ENCODE measurements at places on chromosomes 4 and X. TPM values are rescaled to one million over a fixed set of nuclear protein-coding genes. Genes with fewer than 3 reads are reported as not detected.

Gene MXD4
- 20.4 TPM for total RNA-seq

GRCh38 chr4:6594826-6595355 is 19.9 kb downstream of the MAN2B2 start:
- no peak for DNase-seq

Gene HSD17B13
- 0.16 TPM for total RNA-seq

- DNase-seq, result no peak
Measured at GRCh38 chrX:44062840-44063239, 89.7 kb upstream of the NDP start.

Gene SLC9B1
- not detected for total RNA-seq

GRCh38 chrX:17052210-17052609 is 105.8 kb downstream of the REPS2 start:
- no peak for DNase-seq

DNA sequence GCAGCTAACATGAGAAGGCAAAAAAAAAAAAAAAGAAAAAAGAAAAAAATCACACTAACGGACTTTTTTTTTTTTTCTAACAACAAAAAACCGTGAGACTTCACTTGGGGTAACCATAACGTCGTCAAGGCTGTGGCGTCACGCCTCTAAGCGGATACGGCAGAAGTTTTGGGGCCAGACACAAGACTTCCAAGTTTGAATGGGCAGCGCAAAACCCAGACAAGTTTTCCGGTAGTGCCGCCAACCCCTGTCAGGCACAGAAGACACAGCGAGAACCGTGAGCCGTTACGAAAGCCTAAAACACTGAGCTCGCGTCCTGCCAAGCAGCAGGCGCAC is 556 bp upstream of the SMARCA5 start:
- no peak for DNase-seq

DNA sequence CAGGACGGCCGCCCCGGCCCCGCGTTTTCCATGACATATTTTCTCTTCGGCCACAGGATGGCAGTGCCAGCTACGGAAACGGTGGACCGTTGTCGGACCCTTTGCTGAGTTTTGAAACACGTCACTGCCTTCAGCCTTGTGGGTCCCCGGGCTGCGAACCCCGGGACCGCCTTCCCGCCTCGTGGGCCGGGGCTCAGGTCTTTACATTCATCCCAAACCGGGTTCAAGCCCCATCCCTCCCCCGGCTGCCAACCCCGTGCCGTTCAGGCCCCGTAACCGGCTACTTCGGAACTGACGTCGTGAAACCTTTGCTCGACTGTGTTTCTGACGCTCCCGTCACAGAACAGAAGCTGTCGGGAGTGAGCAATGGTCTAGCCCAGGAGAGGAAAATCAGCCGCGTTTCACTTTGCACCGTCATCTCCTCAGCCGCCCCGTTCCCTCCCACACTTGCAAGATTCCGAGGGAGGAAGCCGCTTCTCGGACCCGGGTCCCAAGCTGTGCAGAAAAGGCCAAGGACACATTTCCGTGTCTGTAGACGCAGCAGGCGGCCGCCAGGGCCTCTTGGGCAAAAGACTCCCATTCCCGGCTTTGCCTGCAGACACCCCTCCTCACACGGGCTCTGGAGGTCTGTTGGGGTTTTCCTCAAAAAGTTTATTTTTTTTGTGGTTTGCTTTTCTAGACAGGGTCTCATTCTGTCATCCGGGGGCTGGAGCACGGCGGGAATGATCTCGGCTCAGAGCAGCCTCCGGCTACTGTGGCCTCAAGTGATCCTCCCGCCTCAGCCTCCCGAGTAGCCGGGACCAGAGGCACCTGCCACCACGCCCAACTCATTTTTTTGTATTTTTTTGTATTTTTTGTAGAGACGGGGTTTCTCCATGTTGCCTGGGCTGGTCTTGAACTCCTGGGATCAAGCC is 41.4 kb upstream of the PPP2R3B start:
- DNase-seq, result no peak

DNA sequence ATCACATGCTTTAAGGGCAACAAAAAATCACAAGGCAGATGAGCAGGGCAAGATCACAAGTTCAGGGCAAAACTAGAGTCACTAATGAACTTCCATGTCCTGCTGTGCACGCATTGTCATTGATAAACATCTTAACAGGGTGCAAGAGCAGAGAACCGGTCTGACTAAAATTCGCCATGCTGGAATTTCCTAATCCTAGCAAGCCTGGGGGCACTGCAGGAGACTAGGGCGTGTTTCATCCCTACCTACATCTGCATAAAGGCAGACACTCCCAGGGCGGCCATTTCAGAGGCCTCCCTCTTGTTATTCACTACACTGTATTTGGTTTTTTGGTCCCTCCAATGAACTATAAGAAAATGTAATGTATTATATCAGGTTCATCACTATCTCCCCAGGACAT is 203.6 kb downstream of the ARHGEF9 start:
- DNase-seq, result no peak

DNA sequence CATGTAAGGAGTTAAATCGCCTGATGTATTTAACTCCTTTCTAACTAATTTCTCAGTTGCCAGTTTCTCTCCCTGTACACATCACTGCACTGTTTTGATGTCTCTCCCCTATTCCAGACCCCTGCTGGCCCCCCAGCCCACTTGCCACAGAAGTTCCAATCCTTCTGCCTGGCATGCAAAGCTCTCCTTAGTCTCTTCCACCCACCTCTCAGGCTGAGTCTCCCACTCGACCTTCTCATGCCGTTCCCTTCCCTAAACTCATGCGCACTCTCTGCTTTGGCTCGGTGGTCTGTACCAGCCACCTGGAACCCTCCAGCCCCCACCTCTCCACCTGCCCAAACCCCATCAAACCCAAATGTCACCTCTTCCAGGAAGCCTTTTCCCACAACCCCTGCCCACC is 56.9 kb downstream of the APLN start:
- DNase-seq, result no peak

GRCh38 chrX:100643212-100643611 is 787 bp upstream of the SRPX2 start:
- no peak for DNase-seq

DNA sequence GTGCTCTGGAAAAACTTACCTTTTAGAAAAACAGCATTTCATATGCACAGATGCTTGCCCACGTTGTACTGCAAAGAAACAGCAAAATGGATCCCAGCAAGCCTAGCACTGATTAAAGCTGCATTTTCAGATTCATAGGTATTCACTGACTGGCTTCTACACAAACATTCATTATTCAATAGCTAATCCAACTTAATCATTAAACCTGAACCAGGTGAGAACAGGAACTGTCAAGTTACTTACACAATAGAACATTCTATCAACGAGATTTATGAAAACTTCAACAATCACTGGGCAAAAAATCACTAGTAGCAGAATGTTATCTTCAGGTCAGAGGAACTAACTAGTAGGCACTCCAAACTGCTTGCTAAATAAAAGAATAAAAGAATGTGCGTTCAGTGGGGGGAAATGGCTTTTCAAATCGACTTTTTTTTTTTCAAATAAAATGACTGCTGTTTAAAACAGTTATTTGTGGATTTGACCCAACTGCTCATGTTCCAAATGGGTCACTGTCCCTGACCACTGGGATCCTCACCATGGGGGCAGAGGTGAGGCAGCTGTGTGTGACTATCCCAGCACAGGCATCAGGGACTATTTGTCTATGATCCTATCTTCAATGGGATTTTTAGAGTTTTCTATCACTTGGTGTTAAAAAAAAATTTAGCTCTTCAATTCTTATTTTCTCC is 42.3 kb downstream of the STX18 start:
- DNase-seq, result no peak

- DNase-seq, result no peak
Measured at GRCh38 chrX:131812847-131813825, 210.0 kb upstream of the STK26 start.

- DNase-seq, result no peak
Measured at GRCh38 chr4:75698963-75699228, 25.5 kb upstream of the USO1 start.

- DNase-seq, result no peak
Measured at GRCh38 chr4:150436598-150437370, 145.2 kb upstream of the MAB21L2 start.

DNA sequence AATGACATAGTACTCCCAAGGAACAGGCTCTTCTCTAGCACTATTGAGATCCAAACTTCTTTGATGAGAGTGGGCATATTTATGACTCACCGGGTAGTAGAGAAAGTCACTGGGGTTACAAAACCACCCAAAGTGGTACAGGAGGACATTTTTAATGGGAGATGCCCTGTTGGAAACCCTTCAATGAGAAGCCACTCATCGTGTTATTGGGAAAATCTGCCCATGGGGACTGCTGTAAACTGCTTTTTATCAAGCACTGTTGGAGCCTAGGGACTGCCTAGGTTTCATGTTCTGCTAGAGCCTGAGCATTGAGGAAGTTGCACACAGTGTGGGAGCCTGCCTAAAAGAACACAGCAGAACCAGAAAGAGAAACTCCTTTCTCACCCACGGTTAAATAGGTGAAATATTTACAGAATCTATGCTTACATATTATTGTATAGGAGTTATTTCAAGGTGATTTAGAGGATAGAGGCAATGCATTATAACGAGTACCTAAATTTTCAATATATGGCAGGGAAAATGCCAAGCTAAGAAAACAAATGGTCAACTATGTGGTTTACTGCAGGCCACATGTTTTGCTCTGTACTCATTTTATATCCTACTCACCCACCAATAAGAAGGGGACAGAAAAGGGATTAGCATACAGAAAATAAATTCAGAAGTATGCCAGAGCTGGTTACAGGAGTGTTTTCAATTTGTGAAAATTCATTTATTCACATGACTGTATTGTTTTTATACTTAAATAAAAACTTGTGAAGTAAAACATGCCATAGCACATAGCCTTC is 559.1 kb downstream of the FSTL5 start:
- no peak for DNase-seq

- DNase-seq, result no peak
Measured at GRCh38 chr4:48804584-48805301, 24.7 kb upstream of the FRYL start.

Gene FRG2
- total RNA-seq, result not detected

DNA sequence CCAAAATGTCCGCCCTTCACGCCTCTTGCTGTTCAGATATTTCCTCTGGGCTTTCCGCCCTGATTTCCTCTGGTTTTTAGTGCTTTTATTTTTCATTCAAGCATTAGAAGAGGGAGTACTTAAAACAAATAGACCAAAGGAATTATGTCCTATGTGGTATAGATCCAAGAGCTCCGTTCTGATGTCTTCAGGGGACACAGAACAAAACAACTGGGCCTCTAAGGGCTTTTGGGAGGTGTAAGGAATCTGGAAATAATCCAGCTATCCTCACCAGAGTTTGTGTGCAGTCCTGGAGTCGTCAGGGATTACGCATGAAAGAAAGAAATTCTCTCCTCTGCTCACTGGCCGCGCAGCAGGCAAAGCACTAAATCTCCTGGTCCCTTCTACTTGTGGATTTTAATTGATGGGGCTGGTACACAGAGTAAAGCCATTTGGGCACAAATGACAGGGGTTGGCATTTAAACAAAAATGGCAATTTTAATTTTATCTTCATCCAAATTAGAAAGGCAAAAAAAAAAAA is 999.2 kb downstream of the ADGRL3 start:
- no peak for DNase-seq

GRCh38 chrX:148135738-148136137 is 154.6 kb downstream of the FMR1NB start:
- no peak for DNase-seq

Gene LDB2
- 16.1 TPM for total RNA-seq

- DNase-seq, result no peak
Measured at GRCh38 chrX:154720067-154720466, 30.8 kb downstream of the GAB3 start.

Gene CT45A10
- not detected for total RNA-seq

DNA sequence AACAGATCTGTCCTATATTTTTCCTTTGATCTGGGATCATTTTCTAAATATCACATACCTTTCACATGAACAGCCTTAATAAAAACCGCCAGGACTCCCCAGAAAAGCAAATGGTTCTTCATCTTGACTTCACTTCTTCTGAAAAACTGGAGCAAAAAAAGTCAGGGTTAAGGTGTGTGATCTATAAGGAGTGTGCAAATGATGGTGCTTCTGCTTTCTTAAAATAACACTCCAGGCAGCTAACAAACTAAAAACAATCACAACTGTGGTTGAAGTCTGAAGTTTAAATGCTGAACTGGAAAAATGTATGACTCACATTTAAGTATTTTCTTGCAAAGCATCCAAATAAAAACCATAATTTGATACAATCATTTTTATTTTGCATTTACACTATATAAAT is at the start of gene JCHAIN:
Gene JCHAIN, minus strand, starts transcription at position 140 of the 400 bp plus-strand sequence. Its CDS starts 18 bp downstream, at position 122.
- DNase-seq, result no peak

GRCh38 chr4:2462992-2463762 is 5.7 kb upstream of the RNF4 start:
- DNase-seq, result no peak

Gene COL25A1
- total RNA-seq, result 2.0 TPM

DNA sequence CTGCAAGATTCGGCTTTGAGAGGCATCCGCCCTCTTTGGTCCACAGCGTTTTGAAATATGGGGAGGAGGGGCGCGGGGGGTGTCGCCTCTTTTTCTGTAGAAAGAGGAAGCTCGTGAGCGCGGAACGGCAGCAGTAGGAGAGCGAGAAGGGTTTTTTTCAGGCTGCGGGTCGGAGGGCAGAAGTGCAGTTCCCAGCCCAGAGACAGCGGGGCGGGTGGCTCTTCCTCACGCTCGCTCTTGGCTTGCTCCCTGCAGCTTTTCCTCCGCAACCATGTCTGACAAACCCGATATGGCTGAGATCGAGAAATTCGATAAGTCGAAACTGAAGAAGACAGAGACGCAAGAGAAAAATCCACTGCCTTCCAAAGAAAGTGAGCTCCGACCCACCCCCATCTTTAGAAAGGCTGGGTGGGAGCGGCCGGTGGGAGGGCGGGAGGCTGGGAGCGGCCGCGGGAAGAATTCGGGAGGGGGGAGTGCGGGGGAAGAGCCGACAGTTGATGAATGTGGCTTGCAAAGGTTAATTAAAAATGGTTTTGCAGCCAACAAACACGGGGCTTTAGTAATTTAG is 1.2 kb downstream of the TMSB4X start:
- no peak for DNase-seq

Gene GLUD2
- 1.2 TPM for total RNA-seq

Gene DCAF4L1
- 1.0 TPM for total RNA-seq

Gene RTL3
- total RNA-seq, result not detected

DNA sequence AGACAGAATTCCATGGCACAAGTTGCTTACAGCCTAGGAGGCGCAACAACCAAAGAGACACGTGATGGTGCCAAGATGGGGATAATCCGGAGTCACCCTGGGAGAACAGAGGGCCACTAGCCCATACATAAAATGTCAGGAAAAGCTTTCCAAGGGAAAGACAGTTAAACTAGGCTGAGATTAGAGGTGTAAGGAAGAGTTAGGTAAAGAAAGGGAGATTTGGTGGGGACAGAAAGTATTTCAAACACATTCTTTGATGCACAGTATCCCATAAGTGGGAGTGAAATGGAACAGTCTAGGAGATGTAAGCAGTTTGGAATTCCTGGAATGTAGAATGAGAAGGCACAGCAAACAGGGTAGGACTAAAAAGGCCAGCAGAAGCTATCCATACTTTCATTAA is 860.9 kb upstream of the LCORL start:
- no peak for DNase-seq

DNA sequence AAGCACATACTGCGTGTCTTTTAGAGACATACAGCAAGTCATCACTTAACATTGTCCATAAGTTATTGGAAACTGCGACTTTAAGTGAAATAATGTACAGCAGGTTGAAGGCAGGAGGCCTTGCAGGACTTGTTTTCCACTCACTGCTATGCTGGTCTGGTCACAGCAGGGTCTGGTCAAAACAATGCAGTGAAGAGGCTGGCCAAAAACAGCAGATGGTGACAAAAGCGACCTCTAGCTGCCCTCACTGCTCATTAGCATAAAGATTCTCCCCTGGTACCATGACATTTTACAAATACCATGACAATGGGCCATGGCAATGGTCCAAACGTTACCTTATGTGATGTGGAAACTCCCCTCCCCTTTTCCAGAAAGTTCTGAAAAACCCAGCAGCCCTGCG is 1283.6 kb downstream of the FSTL5 start:
- DNase-seq, result no peak

Measured in gastrocnemius medialis (tissue), 4 donors.